Stimulated activated CD4-positive, alpha-beta T cell treated with anti-CD3 and anti-CD28 coated beads, TNF-alpha, amount 100 ng/mL, for 1 hour (primary cell): ENCODE measurements at places on chromosomes 7 and 10.

GRCh38 chr10:133159950-133160825 lies at the start of gene KNDC1:
TSS of gene KNDC1 (plus strand) at chr10:133160219. CDS start at chr10:133160468, 249 bp downstream.
- no peak for DNase-seq

DNA sequence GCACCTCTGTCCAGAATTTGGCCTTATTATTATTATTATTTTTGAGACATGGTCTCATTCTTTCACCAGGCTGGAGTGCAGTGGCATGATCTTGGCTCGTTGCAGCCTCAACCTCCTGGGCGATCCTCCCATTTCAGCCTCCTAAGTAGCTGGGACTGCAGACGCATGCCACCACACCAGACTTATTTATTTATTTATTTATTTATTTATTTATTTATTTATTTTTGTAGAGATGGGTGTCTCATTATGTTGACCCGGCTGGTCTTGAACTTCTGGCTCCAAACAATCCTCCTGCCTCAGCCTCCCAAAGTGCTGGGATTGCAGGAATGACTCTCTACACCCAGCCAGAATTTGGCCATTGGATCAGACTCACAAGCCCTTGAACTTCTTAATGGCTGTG lies 6.4 kb downstream of the BLNK start:
- no peak for DNase-seq

GRCh38 chr7:112481833-112482670 lies 1.3 kb downstream of the LSMEM1 start:
- DNase-seq = no peak

GRCh38 chr7:1229202-1229947 lies 3.3 kb upstream of the UNCX start:
- no peak for DNase-seq

DNA sequence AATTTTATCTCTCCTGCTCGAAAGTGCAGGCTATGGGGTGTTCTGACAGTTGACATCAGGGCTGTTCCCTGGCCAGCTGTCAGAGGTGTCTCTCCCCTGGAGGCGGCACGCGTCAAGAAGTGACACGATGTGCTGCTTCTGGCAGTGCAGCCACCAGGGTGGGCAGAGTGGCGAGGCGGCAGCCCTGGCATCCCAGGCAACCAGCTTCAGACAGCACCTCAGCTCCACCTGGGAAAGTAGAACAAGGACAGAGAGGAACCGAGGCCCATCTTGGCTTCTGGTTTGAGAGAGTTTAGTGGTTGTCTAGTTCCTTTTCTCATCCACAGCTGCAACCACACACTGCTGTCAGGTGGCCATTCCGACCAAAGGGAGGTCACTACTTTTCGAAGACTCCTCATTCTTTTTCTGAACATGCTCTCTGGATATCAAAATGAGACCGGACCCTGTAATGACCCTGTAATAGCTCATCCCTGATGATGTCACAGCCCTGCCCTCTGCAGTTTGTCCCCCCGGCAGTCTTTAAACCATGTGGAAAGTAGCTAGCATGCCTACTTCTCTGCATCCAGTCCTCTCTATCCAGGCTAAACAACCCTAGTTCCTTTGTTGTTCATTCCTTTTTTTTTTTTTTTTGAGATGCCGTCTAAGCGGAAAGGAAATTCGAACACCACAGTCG lies 381.0 kb upstream of the NRP1 start:
- no peak for DNase-seq

- DNase-seq = no peak
Measured at GRCh38 chr7:14637968-14638367, 264.6 kb downstream of the DGKB start.

DNA sequence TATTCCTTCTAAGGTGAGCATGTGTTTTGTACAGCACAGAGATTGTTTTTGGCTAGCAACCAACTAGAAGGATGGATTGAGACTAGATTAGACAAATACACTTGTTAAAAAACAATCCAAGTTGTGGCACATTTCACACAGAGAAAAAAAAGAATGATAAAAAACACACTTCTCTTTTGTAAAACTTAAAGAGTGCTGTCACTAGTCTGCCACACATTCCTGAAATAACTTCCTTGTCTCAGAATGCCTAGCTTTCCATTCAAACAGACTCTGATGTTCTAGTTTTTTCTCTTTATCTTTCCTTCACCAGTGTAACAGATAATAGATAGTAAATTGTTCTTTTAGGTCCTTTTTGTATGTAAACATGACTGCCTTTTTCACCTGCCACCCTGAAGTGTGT lies 11.4 kb downstream of the DLD start:
- no peak for DNase-seq

- no peak for DNase-seq
Measured at GRCh38 chr10:132411561-132412253, 14.7 kb downstream of the PWWP2B start.

DNA sequence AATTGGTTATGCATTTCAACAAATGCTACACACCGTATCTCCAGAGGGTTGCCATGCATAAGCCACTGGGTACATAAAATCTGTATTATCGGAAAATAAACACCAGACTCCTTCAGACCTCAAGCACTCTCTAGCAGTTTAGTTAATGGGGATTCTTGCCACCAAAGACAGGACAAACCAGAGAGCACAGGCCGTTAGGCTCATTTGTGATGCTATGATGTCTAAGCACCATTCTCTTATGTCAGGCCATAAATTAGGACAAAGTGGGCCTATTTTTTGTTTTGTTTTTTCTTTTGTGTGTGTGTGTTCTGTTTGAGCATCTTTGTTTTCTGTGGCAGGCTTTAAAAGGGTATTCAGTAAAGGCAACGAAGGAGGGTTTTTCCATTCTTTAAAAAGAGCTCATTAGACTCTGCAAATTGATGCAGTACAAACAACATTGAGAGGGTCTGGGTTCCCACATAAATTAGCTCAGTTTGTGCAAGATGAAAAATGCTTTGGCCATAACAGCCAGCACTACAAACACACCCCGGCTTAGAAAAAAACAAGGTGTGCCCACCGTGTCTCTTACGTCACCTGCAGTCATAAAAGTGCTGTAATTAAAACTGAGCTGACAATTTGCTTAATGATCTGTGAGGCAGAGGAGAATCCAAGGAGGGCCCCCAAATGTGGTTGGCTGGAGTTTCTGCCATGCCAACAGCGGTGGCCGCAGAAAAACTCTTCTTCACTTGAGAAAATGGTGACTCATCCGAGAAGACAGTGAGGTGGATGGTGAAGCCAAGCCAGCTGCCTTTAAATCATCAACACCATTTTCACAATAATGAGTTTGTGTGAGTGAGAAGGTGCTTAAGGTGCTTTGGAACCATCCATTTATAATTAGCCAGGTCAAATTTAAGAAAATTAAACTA lies 297.9 kb downstream of the GATA3 start:
- DNase-seq = no peak

DNA sequence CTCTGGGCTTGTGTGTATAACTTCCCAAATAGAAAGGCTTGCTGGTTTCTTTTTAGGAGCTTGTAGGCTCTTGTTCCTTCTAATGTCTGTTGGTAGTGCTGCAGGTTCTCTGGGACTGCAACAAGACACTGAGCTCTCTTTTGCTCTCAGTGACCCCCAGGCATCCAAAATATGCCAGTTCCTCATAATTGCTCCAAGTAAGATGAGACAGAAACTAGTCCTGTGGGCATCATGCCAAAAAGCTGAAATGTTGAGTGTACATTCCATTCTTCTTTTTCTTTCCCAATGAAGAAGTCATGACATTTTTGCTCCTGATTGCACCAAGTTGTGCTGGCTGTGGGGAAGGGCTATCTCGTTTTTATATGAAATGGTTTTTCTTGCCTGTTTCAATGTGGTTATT lies 7.1 kb upstream of the BTBD16 start:
- no peak for DNase-seq

DNA sequence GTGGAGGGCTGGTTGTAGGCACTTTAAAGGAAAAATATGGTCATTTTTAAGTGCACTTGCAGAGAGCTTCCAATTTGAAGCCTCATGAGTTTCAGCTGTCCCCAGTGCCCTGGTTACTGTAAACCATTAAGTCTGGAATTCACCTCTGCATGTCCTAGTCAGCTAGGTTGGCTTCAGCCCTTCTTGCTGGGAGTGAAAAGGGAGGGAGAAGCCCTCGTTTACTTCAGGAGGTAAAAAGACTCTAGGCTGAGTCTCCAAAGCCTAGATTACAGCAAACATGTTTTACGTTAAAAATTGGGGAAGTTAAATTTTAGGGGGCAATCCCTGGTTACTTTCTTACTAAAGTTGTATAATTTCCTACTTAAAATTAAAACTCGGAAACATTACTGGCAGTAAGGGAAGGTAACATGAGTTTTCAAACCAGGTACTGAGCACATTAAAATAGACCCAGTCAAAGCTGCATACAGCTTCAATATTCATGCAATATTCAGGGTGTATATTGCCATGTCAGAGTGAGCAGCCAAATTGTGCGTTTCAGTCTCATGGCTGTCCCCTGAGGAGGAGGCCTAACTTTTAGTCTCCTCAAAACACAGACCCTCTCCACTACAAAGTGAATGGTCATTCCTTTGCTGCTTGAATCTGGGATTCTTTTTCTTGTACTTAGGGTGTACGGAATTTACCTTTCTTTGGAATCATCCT lies 156.7 kb downstream of the PRKG1 start:
- DNase-seq = no peak

GRCh38 chr10:69465457-69466157 lies 14.3 kb downstream of the TSPAN15 start:
- DNase-seq = no peak

GRCh38 chr10:62625484-62625883 lies 179.0 kb upstream of the ADO start:
- DNase-seq = no peak

DNA sequence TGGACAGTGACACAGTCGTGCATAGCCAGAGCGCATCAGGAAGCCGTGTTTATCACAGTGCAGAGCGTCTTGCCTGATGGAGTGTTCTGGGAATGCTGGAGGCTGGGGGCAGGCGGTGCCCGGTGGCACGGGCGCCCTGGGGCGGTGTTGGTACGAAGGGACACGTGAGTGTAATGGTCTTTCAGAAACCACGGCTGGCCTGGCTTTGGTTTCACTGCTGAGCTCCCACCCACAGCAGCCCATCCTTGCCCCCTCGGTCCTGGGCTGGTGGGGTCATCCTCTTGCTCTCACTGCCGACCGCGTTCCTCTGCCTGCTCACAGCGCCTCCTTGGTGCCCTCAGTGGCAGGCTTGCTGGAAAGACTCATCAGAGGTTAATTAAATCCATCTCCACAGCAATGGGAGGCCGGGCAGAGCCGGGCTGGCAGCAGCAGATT lies 50.6 kb downstream of the NKX6-2 start:
- DNase-seq = no peak

- DNase-seq = no peak
Measured at GRCh38 chr10:26593896-26594295, 103.6 kb upstream of the PDSS1 start.

GRCh38 chr10:77223526-77224460 lies 413.8 kb downstream of the KCNMA1 start:
- DNase-seq = no peak

DNA sequence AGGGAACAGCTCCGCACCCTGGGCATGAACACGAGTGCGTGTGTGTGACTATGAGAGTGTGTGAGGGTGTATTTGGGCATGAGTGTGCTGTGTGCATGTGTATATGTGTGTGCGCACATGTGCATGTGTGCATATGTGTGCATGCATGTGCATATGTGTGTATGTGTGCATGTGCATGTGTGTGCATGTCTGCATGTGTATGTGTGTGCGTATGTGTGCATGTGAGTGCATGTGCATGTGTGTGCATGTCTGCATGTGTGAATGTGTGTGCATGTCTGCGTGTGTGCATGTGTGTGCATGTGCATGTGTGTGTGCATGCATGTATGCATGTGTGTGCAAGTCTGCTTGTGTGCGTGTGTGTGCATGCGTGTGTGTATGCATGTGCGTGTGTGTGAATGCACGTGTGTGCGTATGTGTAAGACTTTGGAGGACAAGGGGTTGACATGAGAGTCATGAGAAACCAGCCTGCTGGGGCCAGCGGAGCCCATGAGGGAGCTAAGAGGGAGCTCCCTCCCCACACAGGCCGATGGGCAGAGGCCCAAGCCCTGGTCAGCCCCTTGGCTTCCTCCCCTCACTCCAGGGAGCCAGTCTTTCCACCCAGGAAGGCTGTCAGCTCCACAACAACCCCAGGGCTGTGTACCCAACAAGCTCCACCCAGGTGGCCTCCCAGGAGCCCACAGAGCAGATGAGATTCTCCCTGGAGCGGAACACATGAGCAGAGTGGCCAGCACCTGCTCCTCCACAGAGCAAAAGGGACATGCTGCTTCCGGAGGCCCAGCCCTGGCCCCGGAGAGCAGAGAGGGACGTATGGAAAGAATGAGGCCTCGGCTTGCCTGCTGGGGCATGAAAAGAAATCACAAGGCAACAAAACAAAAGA lies 142.5 kb upstream of the PPP2R2D start:
- no peak for DNase-seq

- no peak for DNase-seq
Measured at GRCh38 chr10:59887972-59888640, 18.2 kb downstream of the CCDC6 start.

DNA sequence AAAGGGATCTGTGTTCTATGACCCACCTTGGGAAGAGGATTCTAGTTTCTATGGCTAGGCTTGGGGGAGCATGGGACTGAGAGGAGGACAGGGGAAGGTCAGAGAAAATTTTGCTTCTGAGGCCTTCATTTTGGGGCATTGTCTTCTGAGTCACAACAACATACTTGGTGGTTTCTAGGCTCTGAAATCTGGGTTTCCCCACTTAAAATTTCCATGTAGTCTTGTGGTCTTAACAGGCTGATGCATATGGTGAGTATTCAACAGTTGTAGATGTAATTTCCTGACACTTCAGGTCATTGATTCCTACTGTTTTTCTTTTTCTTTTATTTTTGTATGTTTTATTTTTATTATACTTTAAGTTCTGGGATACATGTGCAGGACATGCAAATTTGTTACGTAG lies 88.5 kb downstream of the ANKRD7 start:
- DNase-seq = no peak

- DNase-seq = no peak
Measured at GRCh38 chr10:109668703-109669102, 254.6 kb downstream of the XPNPEP1 start.

GRCh38 chr7:136947347-136947746 lies 78.9 kb downstream of the CHRM2 start:
- no peak for DNase-seq

GRCh38 chr10:108443636-108444035 lies 1279.1 kb upstream of the SORCS1 start:
- no peak for DNase-seq

GRCh38 chr10:90983914-90984549 lies 63.1 kb upstream of the ANKRD1 start:
- no peak for DNase-seq

- no peak for DNase-seq
Measured at GRCh38 chr10:30831426-30831825, 200.2 kb downstream of the ZNF438 start.

DNA sequence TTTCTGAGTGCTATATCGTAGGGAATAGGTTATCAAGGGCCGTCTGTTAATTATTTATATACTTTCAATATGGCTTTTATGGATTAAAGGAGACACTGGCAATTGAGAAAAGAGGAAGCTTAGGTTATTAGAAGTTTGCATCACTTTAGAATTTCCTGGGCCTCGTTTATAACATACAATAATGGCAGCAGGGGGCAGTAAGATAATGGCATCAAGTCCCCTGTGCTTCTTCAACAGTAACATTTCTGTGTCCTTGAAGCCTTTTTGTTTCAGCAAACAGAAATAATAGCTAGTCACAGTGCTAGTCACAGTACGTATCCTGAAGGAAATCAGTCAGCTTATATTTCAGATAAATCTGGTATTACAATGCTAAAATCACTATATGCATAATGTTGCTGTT lies 41.9 kb downstream of the SPAM1 start:
- no peak for DNase-seq

- no peak for DNase-seq
Measured at GRCh38 chr10:50497758-50498157, 126.0 kb downstream of the SGMS1 start.
